Activated CD8-positive, alpha-beta memory T cell treated with anti-CD3 and anti-CD28 coated beads for 1 hour (primary cell): ENCODE measurements at places on chromosomes 2 and 18.

GRCh38 chr18:10490401-10491165 lies 35.2 kb upstream of the NAPG start:
- peak; percentile 24 for DNase-seq

GRCh38 chr2:172893671-172894070 lies 158.0 kb downstream of the RAPGEF4 start:
- DNase-seq = no peak

DNA sequence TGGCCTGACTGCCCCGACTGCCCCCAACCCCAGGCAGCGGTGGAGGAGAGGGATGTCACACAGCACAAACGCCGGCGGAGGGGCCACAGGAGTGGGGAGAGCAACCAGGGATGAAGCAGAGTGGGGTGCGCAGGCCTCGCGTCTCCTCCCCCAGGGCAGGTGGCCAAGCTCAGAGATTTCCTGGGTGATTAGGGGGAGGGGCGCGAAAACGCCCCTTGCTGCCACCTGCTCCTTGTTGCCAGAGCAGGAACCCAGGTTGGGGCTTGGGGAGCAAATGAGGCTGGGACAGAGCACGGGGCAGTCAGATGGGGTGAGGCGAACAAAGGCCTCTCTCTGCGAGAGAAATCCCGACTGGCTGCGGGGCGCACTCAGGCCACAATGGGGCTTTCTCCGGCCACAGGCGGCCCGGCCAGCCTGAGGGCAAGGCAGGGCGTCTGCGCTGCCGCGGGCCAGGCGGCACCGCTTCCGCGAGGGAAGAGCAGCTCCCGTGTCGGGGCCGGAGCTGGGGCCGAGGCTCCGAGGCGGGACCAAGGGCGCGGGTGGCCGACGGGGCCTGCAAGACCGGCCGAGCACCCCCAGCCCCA lies 11.5 kb downstream of the TEX44 start:
- peak; percentile 11 for DNase-seq

DNA sequence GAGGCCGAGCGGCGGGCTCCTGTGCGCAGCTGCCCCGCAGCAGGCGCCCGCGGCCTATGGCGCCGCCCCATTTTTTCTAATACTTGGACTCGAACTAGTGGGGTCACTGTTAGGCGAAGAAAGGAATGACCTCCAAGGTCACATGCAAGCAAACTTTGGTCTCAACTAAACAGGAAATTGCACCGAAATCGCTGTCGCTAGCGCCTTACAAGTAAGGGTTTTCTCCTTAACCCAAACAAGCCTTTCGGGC lies 339 bp downstream of the ACAA2 start:
- DNase-seq = no peak

DNA sequence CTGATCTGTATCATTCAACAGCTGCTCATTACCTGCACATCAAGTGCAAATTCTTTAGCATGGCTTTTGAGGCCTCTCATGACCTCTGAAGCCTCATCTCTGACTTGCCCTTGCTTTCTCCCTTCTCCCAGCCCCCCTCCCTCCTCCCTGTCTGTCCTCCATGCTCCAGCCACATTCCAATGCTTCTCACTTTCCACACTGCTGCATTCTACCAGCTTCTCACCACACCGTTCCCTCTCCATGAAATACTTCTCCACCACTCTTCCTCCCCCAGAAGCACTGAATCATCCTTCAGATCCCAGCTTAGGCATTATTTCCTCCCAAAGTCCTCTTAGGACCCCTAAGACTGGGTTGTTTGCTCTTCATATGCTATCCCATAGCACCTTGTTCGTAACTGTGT lies 26.9 kb downstream of the GCG start:
- DNase-seq = no peak

DNA sequence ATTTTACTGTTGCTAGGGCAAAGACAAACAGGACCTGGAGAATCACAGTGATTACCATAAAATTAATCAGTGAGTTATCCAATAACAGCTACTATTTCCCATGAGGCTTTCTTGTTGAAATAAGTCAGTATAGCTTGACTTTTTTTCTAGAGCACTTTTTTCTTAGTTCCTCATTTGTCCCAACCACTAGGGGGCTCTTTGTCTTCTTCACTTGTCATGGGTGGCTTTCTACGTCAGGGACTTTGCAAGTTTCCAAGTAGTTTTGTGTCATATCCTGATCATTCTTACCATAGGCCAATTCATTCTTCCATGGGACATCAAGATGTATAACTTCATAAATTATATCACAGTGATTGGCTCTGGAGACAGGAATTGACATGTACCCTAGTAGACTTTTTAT lies 1019.6 kb upstream of the PIK3C3 start:
- no peak for DNase-seq

- no peak for DNase-seq
Measured at GRCh38 chr2:98469862-98470544, 25.3 kb downstream of the INPP4A start.

DNA sequence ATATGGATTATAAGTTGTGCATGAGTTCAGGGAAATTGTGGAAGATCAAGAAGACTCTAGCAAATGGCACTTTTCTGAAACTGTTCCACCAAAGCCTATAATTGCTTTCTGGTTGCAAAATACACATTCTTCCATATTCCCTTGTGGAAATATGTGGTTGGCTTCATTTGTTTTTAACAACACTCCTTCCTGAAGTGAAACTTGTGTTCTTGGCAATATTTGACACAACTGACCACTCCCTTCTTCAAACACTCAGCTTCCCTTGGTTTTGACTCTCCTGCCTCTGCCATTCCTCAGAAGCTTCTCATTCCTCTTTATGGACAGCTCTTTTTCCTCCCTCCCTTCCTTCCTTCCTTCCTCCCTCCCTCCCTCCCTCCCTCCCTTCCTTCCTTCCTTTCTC lies 192.3 kb downstream of the PMAIP1 start:
- no peak for DNase-seq

DNA sequence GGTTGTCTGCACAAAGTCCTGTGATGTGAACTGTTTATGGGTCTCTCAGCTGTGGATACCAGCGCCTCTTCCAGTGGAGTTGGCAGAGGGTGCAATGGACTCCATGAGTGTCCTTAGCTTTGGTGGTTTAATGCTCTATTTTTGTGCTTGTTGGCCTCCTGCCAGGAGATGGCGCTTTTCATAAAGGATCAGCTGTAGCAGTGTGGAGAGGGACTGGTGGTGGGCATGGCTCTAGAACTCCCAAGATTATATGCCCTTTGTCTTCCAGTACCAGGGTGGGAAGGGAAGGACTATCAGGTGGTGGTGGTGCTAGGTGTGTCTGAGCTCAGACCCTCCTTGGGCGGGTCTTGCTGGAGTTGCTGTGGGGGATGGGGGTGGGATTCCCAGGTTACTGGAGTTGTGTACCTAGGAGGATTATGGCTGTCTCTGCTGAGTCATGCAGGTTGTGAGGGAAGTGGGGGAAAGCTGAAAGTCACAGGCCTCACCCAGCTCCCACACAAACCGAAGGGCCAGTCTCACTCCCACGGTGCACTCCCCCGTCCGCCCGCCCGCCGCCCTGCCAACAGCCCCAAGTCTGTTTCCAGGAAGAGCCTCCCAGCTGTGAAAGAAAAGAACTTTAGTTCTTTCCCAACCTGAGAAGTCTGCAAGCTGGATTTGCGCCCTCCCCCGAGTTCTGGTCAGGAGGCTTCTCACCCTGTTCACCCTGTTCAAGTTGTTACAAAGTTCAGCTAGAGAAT lies 108.1 kb downstream of the MARCO start:
- DNase-seq = no peak

- DNase-seq = no peak
Measured at GRCh38 chr2:70806013-70806412, 14.4 kb downstream of the CLEC4F start.

GRCh38 chr2:191699341-191699945 lies 21.5 kb downstream of the NABP1 start:
- DNase-seq = no peak

DNA sequence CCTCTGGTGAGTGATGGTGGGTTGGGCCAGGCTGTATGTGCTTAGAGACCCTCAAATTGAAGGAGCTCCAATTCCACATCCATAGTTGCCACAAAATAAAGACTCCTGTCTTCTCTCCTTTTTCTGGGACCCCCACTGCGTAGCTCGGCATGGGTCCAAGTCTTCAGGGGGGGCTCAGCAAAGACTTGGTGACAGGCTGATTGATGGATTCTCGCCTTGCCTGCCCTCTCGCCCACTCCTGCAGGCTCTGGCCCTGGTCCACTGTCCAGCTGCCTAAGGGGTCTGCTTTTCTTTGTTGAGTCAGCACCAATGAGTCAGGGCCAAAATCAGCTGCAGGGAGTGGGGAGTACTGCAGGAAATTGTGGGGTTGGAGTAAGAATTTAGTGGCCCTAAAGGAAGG lies 21.5 kb downstream of the RPL37A start:
- DNase-seq = no peak

DNA sequence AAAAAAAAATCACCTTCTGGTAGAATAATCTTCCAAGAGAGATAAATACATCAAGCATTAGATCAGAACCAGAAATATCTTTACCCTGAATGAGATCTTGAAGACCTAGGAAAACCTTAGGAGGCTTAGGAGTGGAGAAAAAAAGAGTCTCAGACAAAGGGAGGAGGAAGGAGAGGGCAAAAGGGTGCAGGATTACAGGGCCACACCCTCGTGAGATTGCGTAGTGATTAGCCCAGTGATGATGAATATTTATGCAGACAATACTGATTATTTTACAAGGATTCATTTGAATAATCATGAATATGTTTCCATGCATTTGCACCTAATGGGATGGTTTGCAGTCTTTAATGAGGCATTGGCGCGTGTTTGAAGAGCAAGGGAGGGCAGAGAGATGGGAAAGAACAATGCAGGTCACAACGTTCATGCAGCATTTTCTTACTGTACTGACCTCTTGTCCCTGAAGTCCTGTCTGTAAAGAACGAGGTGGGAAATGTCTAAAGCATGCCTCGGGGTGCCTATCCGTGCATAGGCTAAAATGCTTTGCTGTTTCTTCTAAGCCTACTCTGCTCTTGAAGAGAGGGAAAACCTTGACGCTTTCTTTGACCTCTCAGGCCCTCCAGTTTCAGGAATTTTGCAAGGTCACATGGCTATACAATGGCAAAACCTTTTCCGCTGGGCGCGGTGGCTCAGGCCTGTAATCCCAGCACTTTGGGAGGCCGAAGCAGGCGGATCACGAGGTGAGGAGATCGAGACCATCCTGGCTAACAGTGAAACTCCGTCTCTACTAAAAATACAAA lies 18.6 kb upstream of the ZNF532 start:
- no peak for DNase-seq

GRCh38 chr2:109340381-109340780 lies 211.4 kb downstream of the SH3RF3 start:
- no peak for DNase-seq

GRCh38 chr2:32901313-32901712 lies 45.4 kb upstream of the LTBP1 start:
- no peak for DNase-seq

DNA sequence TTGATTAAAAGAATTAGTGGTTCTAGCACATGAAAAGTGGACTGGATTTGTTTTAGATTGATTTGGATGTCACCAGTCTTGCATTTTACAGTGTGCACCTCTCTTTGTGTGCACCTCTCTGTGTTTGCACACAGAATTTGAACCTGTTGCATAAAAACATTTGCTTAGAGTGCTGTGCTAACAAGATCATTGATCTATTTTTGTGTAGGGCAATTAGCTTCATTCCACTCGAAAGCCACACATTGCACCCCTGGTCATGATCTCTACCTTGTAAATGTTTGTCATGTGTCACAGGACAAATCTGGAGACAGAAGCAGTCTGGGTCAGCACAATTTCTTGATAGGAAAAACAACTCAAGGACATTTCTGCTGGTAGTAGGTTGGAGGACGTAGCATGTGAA lies 258.7 kb upstream of the LINC00305 start:
- no peak for DNase-seq

DNA sequence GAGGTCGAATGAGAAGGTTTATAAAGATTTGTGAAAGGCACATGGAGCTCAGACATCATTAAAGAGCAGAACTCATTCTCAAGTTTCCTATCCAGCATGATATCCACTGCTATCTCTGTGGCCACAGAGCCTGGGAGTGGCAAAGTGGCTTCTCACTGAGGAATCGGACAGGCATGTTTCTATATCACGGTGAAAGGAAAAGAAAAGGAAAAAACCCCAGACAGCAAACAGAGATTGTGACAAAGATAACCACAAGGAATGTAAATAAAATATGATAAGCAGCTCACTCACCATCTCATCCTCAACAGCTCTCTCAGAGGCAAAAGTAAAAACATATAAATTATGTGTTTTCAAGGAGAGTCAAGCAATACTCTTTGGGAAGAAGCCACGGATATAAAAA lies 2.5 kb downstream of the PID1 start:
- DNase-seq = no peak

GRCh38 chr2:149224543-149224942 lies 105.8 kb upstream of the LYPD6 start:
- DNase-seq = no peak

DNA sequence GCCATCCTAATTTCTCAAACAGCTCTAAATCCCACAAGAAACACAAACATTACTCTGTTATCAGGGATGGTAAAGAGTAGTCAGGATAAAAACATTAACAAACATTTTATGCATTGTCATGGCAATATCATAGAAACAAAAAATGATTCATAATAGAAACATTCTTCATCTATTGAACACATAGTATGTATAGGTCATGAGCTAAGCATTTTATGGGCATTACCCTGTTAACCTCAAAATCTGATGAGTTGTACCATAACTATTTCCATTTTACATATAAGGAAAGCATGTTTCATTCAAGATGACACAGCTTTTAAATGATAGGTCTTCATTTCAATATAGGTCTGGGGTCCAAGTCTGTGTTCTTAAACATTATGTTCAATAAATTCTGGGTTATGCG lies 344.9 kb downstream of the RND3 start:
- DNase-seq = no peak

DNA sequence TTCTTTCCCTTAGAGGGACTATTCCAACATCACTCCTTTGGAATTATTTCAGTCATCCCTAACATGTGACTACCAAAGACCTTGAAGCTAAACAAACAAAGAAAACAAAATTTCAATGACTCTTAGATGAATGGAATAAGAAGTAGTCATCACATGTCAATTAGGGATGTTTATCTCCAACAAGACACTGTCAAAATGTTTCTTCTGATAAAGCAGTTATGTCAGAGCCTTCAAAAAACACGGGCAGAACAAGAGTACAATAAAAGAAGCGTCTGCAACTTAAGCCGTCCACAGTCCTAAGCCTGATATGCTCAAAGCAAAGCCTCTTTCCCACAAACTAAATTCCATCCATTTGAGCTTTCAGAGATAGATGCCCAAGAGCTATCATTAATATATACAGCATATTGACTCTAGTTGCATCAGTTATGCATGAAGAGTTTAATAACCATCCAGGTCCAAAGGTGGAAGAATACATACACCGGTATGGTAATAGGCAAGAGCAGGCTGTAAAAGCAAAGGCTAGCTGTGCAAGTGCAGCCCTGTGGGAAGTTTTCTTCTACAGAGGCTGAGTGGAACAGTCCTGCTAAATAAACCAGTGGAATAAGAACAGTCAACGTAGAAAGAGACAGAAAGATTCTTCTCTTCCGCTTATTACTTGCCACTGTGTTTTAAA lies 98.1 kb downstream of the ICA1L start:
- no peak for DNase-seq

- DNase-seq = no peak
Measured at GRCh38 chr18:9474108-9474982, 968 bp upstream of the RALBP1 start.
